Activated CD4-positive, alpha-beta T cell treated with anti-CD3 and anti-CD28 coated beads for 24 hours (primary cell): ENCODE measurements at places on chromosomes 2 and 18.

- no peak for DNase-seq
These were observed 89.5 kb downstream of the COL6A3 start for GRCh38 chr2:237324405-237324831.

DNA sequence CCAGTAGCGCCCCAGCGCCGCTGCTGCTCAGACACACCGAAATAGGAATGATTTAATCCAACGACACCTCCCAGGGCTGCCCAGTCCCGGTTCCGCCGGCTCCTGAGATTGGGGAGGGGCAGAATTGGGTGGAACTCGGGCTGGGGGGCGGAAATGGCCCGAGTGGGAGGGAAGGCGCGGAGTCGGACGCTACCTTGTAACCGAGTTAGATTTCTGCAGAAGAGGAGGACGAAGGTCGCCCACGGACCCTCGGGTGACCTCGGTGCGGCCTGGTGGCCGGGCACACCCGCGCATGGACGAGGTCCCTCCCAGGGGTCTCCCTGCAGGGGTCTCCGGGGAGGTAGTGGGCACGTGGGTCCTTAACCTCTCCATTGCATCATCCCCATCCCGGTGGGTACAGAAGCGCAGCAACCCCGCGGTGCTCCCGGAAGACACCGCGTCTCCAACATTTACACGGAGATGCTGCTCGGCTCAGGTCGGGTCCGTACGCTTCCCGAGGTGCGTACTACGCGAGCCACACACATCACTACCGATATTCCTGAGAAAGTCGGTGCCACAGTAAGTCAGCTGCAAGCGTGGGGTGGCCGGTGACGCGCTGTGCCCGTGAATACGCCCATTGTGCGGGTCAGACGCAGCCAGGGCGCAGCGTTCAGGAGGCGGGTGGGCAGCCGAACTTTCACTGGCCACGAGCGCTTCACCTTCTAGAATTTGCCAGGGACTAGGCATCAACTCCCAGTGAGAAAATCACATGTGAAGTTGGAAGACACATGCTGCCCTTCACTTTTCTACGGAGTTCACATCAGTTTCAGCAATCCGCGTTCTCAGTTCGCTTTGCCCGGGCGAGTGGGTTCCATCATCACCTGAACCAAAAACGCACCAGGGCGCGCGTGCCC is 3.0 kb downstream of the ZNF516 start:
- DNase-seq = no peak

GRCh38 chr2:198040835-198041234 is 236.4 kb downstream of the PLCL1 start:
- DNase-seq = no peak

DNA sequence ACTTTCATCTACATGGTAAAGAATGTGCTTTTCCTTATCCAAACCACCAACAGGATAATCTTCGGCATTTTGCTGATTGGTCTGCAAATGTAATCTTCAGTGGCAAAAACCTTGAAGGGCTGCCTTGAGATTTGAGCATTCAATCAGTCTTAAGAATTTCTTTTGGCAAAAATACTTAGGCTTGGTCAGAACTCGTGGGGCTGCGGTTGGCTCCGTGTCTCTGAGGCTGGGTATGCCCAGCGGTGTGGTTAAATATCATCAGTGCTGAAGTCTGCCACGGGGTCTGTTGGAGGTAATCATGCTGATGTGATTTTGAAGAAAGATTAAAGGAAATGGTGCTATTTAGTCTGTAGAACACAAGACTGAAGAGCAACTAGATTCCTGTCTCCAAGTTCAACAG is 262.6 kb downstream of the EN1 start:
- no peak for DNase-seq

DNA sequence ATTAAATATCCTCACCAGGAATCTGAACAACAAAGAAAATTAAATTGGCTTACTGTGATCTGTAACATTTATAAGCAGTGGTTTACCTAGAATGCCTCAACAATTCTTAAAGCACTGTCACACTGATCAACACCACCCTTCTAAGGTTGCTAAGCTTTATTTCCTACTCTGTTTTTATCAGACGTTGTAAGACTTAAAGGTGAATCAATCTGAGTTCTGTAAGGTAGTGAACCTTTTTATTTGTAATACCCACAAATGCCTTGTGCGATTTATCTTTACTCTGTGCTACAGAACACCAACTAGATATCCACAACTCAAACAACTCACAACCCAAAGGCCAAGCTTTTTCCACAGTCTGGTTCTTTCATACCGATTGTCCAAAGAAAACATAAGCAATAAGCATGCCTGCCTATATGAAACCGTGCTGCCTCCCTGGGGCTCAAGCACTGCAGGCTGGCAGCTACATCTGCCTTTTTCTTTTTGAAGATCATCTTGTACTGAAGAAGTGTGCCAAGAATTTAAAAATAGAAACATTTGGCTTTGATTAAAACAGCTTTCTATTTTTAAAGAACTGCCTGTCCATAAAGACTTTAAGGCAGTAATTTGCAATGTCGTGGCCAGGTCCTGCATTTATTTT is 490.7 kb downstream of the NUP35 start:
- no peak for DNase-seq

- no peak for DNase-seq
These were observed 290.8 kb upstream of the TANK start for GRCh38 chr2:160869411-160869810.

- DNase-seq = no peak
These were observed 37.8 kb upstream of the ASAP2 start for GRCh38 chr2:9168821-9169221.

DNA sequence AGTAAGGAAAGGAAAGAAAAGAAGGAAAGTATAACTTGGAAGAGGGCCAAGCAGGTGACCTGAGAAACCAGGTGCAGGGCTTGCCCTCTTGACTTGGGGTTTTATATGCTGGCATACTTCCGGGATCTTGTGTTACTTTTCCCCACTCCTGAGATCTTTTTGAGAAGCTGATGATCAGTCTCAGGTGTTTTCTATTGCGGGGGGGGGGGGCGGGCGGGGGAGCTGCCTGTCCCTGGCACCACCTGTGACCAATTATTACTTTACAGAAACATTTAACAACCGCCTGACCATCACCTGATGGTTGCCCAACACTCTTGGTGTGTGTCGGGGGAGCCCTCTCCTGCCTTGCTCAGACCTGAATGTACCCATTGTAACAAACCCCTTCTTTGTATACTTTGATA is 6.9 kb upstream of the CASP10 start:
- no peak for DNase-seq

GRCh38 chr2:160203007-160203406 is 2.9 kb upstream of the ITGB6 start:
- DNase-seq = no peak

GRCh38 chr2:74526649-74527230 is 709 bp upstream of the DQX1 start:
- no peak for DNase-seq

GRCh38 chr18:72830109-72830508 is 37.7 kb downstream of the NETO1 start:
- no peak for DNase-seq

- DNase-seq = no peak
These were observed 9.1 kb downstream of the CNNM4 start for GRCh38 chr2:96769814-96770213.
